Putamen (tissue), 1 donor: ENCODE measurements at places on chromosomes 13 and 19.

DNA sequence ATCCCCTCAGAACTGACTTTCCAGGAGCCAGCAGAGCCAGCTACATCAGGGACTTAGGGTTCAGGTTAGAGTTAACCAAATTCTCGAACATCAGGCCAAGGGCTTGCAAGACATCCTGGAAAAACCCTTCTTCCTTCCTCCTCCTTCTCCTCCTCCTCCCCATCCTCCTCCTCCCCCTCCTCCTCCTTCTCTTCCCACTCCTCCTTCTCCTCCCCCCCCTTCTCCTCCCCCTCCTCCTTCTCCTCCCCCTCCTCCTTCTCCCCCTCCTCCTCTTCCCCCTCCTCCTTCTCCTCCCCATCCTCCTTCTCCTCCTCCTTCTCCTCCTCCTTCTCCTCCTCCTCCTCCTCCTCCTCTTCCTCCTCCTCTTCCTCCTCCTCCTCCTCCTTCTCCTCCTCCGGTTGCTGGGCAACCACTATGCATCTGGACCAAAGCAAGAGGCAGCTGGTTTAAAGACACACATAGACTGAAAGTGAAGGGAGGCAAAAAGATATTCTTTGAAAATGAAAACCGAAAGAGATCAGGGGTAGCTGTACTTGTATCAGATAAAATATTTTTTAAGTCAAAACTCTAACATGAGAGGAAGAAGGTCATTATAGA, 5.9 kb upstream of the CCL25 start:
- no peak for DNase-seq

DNA sequence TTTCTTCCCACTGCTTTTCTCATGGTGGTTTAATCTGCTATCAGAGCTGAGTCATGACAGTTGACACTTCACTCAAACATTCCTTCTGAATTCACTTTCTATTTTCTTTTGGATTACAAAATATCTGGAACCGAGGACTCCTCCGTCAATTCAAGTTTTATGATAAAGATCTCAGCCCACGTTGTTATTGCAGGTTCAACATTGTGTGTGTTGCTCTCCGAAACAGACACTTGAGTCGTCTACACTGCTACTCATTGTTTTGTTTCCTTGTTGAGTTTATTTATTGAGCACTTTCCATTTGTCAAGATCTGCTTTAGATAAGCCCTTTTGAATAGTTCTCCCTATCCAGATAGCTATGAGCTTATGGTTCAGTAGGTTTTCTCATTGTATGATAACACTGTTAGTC, 636.1 kb upstream of the GPC6 start:
- DNase-seq = no peak

DNA sequence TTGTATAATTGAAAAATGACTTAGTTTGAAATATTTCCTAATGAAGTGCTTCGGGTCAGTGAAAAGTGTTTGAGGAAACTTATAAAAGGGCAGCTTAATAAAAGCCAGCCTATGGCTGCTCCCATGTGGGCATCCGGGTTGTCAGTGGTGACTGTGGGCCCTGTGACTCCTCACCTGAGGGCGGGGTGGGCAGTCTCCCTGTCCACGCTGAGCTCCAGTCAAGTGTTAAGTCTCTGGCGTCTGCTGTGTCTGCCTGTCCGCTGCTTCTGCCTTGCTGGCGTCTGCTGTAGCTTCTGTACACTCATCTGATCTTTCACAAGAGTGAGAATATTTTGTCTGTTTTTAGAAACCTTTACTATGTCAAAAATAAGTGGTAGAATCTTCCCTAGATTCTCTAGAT, 7.1 kb downstream of the LAMP1 start:
- no peak for DNase-seq

DNA sequence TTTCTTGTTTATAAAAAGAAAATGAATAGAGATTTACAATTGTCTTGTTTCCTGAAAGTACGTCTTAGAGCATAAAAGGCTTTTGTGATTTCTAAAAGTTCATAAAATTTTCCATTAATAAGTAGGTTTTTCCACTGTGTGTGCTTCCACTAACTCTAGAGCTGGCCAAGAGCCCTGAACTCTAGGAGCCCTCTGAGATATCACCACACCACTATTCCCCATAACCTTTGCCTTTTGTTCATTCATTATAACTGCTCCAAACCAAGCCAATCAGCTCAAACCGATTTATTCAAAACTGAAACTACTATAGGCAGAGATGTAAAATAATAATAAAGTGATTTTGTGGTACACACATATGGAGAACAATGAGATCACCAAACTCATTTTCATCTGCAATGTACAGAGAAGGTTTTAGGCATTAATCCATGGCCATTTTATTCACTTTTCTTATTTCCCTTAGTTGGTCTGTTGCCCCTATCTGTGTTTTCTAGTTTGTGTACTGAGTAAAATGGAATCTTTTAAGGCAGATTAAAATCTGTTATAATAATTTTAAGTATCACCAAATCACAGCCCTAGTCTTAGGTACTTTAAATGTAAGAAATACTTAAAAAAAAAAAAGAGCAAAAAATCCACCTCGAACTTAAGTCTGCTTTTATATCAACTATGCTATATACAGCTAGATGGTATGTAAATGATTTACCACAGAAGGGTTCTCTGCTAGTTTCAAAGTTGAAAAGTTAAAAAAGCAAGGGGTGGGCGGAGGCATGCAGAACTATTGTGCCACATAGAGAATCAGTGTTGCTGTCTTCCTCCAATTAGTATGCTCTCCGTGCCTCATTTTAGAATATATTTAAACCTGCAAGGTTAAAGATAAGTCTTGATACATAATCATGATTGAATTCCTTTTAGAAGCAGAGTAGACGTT, 311.3 kb downstream of the KLF12 start:
- DNase-seq = no peak

DNA sequence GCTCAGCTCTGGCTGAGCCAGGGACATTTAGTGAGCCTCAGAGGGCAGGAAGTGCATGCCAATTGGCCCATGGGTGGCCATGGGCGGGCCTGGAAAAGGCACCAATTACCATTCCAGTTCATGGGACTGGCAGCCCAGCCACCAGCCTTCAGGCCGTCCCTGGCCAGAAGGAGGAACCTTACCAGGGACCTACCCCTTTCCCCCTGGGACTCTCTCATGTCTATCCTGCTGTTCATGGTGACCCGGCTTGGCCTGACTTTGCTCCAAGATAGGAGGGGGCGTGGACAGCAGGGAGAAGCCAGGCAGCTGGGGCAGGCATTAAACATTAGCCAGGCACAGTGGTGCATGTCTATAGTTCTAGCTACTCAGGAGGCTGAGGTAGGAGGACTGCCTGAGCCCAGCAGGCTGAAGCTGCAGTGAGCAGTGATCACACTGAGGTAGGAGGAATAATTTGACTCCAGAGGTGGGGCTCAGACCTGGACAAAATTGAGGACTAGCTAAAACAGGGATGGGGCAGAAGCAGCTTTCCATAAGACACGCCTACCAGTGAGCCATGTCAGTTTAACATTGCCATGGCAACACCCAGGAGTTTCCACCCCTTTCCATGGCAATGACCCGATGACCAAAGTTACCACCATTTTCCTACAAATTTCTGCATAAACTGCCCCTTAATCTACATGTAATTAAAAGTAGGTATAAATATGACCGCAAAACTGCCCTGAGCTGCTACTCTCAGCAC, 14.3 kb upstream of the ZNF426 start:
- DNase-seq = no peak

DNA sequence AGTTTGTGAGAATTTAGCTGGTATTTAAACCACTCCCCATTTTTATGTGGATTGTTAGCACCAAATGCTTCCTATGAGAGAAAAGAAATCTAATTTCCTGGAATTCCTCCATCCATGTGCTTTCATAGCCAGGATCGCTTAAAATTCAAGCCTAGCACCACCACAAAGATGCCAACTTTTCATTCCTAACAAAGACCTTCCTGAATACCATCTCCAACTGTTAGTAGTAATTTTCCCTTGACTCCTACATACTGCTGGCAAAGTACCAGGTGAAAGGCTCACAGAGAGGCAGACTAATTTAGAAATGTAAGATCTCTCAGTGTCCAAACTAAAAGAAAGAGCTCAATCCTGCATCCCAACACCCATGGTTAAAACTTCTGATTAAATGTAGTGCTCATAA, 386.3 kb downstream of the KCTD12 start:
- peak; percentile 13 for DNase-seq

- no peak for DNase-seq
Observed at GRCh38 chr19:44753626-44753931, 5.1 kb downstream of the BCL3 start.

DNA sequence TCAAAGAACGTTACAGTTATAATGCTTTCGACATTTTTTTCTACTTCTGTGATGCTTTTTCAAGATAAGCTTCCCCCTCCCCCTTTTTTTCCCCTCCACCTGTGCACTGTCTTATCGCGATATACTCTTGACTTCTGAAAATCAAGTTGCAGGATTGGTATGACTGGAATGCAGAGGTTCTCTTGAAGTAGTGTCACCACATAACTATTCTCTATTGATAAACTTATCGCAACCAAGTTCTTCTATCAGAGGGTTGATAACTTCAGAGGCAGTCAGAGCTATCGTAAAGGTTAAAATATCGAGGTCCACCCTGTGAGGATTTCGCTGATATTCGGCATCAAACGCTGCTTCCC, 820 bp downstream of the EID2 start:
- no peak for DNase-seq

DNA sequence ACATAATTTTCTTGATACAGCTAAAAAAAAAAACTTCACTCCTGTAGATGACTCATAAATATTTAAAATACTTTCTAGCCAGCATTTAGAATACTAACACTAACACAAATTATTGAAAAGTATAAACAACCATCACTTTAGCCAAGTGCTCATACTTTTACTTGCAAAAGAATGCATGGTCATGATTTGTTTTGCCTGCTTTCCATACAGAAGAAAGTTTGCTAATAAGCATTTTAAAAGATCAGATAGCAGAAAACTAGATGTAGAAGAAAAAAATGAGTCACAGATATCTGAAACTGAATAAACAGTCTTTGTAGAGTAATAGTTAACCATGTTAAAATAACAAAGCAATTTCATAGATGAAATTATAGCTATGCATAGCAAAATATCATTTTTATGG, 2280.4 kb upstream of the PCDH20 start:
- no peak for DNase-seq

DNA sequence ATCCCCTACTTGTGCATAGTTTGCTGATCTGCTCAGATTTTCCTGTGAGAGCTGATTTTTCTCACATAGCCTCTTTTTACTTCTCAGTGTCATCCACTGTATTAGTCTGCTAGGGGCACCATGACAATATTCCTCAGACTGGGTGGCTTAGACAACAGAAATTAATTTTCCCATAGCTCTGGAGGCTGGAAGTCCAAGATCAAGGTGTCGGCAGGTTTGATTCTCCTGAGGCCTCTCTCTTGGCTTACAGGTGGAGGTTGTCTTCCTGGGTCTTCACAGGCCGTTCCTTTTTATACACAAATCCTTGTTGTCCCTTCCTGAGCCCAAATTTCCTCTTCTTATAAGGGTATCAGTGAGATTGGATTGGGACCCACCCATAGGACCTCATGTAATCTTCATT, 9.2 kb downstream of the LRCH1 start:
- DNase-seq = no peak

GRCh38 chr13:86085890-86086289, 286.7 kb upstream of the SLITRK6 start:
- DNase-seq = no peak

GRCh38 chr13:33994826-33995502, 177.0 kb downstream of the RFC3 start:
- DNase-seq = no peak

GRCh38 chr13:30354493-30355383, 47.4 kb upstream of the KATNAL1 start:
- DNase-seq = no peak

DNA sequence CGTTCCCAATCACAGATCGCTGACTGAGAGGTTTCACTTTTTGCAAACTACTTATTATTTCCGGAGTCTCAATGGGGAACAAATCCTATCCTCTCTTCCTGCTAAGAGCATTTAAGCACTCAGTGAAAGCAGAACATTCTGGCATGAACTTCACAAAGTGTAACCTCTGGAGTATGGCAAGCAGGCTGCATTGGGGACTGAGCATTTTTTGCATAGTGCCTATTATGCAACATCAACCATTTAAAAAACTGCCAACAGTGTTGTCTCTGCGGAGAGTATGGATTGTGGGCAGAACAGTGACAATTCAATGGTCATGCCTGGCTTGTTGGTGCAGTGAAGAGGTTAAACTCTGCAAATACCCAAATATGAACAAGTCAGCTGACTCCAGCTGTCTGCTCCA, 484.6 kb downstream of the OLFM4 start:
- no peak for DNase-seq

- no peak for DNase-seq
Observed at GRCh38 chr13:113861433-113862030, 2.3 kb downstream of the GAS6 start.

DNA sequence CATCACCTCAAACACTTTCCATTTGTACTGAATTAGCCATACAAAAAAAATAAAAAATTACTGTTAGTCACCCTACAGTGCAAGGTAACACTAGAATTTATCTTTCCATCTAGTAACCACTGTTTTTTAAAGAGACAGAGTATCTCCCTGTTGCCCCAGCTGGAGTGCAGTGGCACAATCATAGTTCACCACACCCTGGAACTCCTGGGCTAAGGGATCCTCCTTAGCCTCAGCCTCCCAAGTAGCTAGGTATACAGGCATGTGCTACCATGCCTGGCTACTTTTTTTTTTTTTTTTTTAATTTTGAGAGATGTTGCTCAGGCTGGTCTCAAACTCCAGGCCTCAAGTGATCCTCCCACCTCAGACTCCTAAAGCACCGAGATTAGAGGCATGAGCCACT, 17.9 kb downstream of the ANKRD10 start:
- DNase-seq = no peak

GRCh38 chr13:86813198-86813597, 858.0 kb upstream of the SLITRK5 start:
- DNase-seq = no peak

GRCh38 chr19:7512400-7512851, 3.5 kb upstream of the ZNF358 start:
- DNase-seq = no peak

DNA sequence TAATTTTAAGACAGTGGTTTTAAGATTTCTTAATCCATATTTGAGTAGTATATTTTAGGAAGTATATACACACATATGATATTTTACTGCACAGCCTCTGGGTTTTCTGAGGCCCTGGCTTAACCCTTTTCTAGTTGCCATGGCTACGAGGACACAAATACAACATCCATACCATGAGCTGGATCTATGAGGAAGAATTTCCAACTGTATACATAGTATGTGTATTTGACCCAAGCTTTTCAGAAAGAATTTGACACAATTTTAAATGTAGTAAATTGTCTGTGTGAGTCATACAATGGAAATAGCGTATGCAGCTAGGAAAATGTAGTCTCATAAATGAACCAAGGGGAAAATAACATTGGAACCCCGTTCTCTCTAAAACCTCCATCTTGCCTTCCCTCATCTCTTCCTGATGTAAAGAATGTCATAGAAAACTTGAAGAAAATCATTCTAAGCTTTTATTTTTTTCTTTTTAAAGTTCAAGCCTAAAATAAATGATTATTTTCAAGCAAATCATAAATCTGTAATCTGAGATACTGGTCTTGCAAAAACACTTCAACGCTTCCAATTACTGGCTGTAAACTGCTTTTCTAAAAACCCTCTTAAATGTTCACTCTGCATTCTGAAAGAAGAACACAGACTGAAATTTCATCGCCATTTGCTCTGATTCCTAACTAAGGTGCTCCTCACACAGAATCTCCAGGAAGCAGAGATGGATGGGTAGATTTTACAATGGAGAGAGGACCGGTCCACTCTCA, 172.4 kb downstream of the LACC1 start:
- no peak for DNase-seq

GRCh38 chr13:49302817-49303216, 55.1 kb downstream of the CDADC1 start:
- no peak for DNase-seq

- DNase-seq = peak; percentile 39
Observed at GRCh38 chr19:1450735-1451731, 1.1 kb downstream of the APC2 start.

- no peak for DNase-seq
Observed at GRCh38 chr19:41001243-41001971, 10.3 kb downstream of the CYP2B6 start.
